ENCODE measurements at places on chromosomes 7 and 10. TPM values are rescaled to one million over a fixed set of nuclear protein-coding genes. Genes with fewer than 3 reads are reported as not detected.

CNNM2 gene
- 21.8 TPM for total RNA-seq

GRCh38 chr10:105042906-105043552, 401.9 kb downstream of the SORCS3 start:
- DNase-seq = no peak

DNA sequence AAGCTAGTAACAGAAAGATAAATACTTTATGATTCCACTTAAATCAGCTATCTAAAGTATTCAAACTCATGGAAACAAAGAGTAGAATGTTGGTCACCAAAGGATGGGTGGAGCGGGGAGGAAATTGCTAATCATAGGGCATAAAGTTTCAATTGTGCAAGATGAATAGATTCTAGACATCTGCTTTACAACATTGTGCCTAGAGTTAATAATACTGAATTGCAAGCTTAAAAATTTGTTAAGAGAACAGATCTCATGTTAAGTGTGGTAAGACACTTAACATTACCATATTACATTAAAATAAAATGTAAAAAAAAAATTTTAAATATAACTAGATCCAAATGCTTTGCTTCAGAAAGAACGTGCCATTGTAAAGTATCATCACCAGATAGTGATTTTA, 411.1 kb upstream of the MBL2 start:
- DNase-seq = no peak

GRCh38 chr7:12805957-12806356, 118.5 kb downstream of the ARL4A start:
- no peak for DNase-seq

DNA sequence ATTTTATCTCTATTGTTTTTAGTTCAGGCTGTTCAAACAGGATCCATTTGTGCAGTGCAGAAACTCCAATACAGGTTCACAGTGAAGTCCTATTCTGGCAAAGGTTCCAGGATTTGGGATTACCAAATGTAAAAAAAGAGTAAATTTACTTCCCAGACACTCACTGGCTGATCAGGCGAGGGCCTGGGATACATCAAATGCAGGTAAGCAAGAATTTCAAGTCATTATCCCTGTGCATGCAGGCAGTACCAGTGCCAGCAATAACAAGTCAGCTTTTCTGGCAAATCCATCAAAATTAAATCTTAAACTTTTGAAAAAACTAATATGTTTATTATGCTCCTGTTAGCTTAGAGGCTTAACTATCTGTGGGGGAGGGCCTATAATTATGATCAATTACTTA, 6.3 kb downstream of the CDK6 start:
- DNase-seq = no peak

CARD11 gene
- 15.1 TPM for total RNA-seq

- DNase-seq = peak; percentile 83
These were observed 96.1 kb upstream of the MKLN1 start for GRCh38 chr7:131231381-131232220.

SSC4D gene
- total RNA-seq = 0.81 TPM

GRCh38 chr7:43701929-43702328, 27.4 kb downstream of the COA1 start:
- no peak for DNase-seq

DNA sequence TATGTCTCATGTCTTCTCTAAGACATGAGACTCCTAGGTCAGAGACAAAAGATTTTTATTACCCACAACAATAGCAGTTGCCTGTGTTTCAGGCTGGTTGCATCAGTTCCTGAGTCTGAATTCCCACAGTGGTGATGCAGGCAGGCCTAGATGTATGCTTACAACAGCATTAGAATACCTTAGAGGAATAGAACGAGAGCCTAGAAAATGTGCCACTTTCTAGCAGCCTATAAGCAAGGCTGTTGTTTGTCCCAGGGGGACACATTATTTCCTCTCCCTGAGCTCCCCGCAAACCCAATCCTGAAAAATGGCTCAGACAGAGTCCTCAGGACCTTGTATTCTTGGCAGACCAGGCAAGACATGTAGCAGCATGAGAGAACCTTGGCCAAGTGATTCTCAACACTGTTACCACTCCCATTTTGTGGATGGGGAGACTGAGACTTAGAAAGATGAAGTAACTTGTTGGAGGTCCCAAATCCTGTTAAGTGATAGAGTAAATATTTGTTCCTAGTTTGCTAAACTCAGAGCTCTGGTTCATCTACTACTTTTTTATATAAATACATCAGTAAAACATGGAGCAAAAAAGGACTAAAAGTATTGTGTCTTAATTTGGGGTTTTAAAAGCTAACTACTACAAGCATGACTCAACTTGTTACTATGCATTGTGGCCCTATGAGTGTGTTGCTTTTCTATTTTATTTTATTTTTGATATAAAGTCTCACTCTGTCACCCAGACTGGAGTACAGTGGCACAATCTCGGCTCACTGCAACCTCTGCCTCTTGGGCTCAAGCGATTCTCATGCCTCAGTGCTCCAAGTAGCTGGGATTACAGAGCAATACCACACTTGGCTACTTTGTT, 14.2 kb downstream of the VTI1A start:
- DNase-seq = no peak

- no peak for DNase-seq
These were observed 75.8 kb downstream of the OR13A1 start for GRCh38 chr10:45239642-45240041.

DNA sequence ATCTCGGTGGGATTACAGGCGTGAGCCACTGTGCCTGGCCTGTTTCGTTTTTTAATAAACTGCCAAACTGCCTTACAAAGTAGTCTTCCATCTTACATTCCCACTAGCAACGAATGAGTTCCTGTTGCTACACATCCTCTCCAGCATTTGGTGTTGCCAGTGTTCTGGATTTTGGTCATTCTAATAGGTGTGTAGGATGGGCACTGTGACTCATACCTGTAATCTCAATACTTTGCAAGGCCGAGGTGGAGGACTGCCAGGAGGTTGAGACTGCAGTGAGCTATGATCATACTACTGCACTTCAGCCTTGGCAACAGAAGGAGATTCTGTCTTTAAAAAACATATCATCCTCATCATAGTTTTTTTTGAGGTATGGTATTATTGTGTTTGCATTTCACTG, 21.4 kb upstream of the RSBN1L start:
- no peak for DNase-seq

GRCh38 chr10:117275121-117275520, 34.2 kb downstream of the SLC18A2 start:
- no peak for DNase-seq

DNA sequence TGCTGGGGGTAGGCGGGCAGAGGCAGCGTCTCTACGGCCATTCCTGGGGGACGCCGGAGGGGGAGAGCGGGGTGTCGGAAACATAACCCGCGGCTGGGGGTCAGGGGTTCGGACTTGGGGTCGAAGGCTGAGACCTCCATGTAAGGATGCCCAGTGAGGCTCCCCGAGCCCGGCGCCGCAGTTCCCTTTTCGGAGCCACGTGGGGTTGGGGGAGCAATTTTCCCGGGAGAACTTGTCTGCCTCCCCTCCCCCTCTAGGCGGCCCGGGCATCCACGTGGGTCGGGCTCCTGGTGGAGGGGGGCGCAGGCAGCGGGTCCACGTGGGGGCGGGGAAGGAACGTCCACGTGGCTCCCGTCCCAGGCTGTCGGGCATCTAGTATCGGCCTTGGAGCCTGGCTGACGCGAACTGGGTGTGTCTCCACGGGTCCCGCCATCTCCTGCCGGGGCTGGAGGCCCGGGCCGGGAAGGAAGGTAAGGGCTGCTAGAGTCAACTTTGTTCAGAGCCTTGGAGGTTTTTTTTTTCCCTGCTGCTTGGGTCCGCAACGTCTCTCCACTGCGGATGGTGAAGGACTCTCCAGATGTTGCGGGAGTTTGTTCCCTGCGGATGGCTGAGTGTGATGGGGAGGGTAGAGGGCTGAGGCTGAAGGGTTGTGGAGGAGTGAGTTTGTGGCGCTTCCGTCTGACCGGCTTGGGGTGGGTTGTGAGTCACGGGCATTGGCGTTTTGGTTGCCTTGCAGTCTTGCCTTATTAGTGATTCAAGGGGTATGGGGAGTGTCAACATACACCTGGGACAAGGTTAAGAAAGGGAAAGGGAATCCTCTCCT, 744 bp downstream of the PPRC1 start:
- DNase-seq = no peak

MALRD1 gene
- total RNA-seq = 35.5 TPM

CHAT gene
- total RNA-seq = not detected

DNA sequence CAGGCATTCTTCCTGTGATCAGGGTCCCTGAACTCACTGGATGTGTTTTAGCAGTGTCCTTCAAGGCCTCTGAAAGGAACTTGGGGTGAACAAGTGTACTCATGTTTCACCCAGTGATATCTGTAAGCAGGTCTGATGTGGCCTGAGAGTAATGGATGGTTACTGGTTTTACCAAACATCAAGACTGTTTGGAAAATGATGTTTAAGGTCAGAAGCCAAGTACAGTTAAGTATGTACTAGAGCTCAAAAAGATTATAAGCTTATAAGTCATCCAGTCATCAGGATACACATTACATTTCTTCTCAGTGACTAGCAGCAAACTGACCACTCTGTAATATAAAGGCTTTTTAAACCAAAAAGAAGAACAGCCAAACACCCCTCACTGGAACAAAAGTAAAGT, 79.8 kb upstream of the PTN start:
- no peak for DNase-seq

SLIT1 gene
- under 0.01 TPM for total RNA-seq

DNA sequence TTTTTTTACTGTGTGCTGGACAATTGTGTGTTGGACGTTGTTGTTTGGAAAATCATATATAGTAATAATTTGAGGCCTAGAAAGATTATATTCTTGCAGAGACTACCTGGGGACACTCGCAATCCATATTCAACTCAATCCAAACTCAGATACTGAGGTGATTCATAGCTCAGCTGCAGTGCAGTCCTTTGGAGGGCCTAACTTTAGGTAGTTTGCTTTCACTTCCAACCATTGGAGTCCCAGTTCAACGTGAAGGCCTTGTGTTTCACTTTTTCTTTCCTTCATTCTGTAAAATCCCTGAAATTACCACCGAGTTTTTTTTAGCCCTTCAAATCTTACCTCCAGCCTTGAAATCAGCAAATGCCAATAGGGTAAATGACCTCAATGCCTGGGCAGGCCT, 32.3 kb downstream of the ATRNL1 start:
- DNase-seq = no peak

LDB3 gene
- not detected for total RNA-seq

DNA sequence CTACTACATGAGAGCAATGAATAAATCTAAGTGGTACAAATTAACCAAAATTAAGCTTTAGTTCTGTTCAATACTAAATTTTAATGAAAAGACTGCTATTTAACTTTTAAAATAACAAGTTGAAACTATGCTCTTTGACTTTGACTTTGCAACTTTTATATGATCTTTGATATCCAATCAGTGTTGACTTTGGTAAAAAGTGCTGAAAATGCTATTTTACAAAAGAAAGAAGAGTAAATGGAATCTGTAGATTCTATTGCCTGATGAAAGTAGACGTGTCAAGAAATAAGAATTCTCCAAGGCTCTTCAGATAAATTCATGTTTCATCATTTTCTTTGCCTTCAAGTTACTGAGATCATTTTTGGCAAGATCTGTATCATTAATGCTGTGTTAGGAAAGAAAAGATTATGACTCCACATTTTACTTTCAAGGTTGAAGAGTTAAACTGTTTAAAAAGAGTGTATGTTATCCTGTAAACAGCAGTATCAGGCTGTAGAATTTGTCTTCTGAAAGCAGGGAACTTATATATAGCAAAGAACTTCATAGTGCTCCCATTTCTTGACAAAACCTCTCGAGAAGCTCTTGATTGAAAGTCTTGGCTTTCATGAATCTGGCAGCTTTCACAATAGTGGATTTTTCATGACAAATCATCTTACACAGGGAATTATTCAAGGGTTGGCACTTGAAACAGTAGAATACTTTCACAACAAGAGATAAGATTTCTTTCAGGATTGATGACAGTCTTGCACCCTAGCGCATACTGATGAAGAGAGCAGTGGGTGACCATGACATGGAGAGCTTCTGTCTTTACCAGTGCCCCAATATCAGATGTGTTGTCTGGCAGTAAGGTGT, 72.1 kb downstream of the PTEN start:
- DNase-seq = no peak

GRCh38 chr10:59073456-59074053, 102.9 kb upstream of the PHYHIPL start:
- no peak for DNase-seq

DNA sequence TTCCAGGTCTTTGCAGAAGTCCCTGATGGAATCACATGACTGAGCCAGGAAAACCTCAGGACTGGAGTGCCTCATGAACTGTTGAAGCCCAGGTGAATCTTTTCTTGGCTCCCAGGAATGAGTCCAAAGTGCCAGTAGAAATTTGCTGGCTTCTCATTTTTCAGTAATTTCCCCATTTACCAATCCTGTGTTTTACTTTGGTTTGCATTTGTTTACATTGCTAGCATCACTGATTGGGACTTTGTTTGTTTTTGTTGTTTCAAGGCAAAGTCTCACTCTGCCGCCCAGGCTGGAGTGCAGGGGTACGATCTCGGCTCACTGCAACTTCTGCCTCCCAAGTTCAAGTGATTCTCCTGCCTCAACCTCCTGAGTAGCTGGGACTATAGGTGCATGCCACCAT, 1.6 kb upstream of the ZNF12 start:
- no peak for DNase-seq

- no peak for DNase-seq
These were observed 198.1 kb upstream of the STK17A start for GRCh38 chr7:43384616-43385308.

DNA sequence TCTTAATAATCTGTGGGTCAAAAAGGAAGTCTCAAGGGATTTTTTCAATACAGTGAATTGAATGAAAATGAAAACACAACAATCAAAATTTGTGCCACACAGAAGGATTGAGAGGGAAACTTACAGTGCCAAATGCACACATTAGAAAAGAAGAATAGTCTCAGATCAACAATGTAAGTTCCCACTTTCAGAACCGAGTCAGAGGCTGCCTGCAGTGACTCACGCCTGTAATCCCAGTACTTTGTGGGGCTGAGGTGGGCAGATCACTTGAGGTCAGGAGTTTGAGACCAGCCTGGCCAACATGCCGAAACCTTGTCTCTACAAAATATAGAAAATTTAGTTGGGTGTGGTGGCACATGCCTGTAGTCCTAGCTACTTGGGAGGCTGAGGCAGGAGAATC, 12.5 kb upstream of the KEL start:
- no peak for DNase-seq

- no peak for DNase-seq
These were observed 12.4 kb downstream of the BCAP29 start for GRCh38 chr7:107592361-107593024.

PRTFDC1 gene
- total RNA-seq = 3.5 TPM

- DNase-seq = no peak
These were observed 58.6 kb downstream of the LOXL4 start for GRCh38 chr10:98209441-98209840.

SYT15 gene
- 0.27 TPM for total RNA-seq

FAM25C gene
- not detected for total RNA-seq

GRCh38 chr10:12390733-12391132, 41.4 kb downstream of the CAMK1D start:
- DNase-seq = no peak

DNA sequence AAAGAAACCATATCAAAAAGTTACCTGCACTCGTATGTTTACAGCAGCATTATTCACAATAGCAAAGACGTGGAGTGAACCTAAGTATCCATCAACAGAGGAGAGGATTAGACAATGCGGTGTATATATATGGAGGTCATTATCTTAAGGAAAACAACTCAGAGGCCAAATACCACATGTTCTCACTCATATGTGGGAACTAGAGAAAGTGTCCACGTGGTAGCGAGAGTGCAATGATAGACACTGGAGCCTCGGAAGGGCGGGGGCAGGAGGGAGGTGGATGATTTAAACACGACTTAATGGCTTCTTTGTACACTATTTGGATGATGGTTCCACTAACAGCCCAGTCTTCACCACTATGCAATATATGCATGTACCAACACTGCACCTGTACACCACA, 40.1 kb upstream of the RNF32 start:
- no peak for DNase-seq

PNLIPRP2 gene
- total RNA-seq = not detected

All from hematopoietic multipotent progenitor cell (in vitro differentiated cells).